ENCODE measurements at places on chromosomes 3 and 15.

GRCh38 chr3:141487521-141488252 is 860 bp downstream of the RASA2 start:
- peak; percentile 68 for DNase-seq

DNA sequence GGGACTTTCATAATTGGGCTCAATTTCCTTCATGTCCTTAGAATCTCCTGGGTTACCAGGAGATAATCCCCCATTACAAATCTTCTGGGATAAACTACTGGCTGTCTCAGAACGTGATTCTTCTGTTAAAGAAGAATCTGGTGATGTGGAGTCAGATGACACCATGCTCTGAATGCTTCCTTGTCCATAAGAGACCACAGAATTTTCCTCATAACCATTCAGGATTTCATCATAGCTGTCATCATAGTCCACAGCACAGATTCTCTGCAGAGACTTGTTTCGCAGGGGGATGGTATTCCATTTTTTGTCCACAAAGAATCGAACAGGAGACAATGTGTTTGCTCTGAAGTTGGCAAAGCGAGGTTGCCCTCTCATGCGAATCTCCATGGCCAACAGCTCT is 109.8 kb upstream of the TSPAN3 start:
- DNase-seq, result no peak

DNA sequence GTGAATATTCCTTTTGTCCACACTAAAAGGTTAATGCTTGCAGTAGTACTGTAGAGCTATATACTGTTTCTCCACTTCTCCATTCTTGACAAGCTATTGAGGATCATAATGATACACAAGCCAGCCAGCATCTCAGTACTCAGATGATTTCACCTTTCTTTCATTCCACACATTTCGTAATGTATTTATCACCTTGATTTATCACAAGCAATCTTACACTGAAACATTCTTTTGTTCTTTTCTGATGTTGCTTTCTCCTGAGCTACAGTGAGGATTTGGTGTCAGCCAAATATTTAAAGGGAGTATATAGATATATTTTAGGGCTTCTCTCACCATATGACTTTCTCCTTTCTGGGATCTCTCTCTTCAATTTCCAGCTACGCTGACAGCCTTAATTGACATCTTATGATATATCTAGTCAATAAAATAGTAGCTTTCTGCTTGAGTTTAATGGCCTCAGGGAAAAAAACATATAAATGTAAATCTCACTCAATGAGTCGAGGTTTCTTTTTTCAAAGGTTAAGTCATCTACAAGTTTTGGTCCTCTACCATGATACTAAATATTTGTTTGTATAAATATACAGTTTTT is 1327.0 kb downstream of the NSUN3 start:
- no peak for DNase-seq

DNA sequence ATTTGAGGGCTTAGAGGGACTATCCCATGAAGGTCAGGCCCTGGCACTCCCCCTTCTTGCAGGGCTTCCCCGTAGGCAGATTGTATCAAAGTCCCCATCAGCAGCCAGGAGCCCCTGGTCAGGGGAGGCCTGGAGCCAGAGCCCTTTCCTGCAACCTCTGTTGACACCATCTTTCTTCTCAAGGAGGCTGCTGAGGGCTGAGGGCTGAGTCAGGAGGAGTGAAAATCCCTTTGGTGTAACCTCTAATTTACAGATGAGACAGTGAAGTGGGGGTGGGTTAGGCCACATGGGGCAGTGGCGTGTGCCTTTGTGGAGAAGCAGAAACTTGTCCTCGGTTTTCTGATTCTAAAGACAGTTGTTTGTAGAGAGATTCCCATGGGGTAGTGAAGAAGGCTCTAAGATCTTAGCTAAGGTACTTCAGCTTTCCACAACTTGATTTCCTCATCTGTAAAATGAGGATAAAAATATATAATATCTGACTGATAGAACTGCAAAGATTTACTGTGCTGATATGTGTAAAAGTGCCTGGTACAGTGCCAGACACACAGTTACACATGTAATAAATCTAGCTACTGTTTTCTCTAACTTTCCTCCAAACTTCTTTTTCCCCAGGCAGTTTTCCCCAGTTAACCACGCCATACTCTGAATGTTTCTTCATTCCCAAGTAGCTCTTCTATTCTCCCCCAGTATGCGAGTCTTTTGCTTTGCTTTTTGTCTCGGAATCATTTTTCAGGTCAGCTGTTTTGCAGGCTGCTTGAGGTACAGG is 249.4 kb upstream of the TPM1 start:
- DNase-seq, result no peak

DNA sequence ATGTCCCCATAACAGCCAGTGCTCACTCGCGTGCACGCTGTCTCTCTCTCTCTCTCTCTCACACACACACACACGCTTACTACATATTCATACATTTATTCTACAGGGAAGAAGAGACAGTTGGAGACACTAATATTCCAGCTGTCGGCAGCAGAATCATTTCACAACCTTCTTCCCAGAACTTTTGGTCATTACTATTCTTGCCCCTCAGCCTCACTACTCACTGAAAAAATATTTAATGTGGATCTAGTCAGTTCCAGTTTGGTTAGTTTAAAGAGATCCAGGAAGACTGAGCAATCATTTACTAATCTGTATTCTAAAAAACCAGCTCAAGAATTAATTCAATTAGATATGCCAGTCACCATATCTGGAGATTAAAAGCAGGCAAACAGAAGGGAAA is 394.9 kb downstream of the PTPRG start:
- DNase-seq, result no peak

GRCh38 chr3:41199866-41200668 is 762 bp downstream of the CTNNB1 start:
- peak; percentile 71 for DNase-seq

- DNase-seq, result no peak
These were observed 28.1 kb downstream of the SMAD3 start for GRCh38 chr15:67093504-67093862.

DNA sequence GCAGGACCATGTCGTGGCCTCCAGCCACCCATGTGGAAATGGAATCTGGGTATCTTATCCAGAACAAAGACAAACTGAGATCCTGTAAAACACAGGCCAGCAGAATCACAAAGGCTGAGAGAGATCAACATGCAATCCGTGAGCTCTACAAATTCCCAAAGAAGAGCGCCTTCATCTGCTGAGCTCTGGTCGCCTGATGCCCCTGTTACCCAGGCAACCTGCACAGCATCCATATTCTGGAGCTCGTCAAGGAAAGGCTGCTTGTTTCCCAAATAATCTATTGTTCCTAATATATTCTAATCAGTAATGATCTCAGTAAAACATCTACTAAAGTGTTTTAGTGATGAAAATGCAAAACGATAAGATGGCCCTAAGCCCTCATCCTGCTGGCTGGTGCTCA is 133.6 kb downstream of the OCA2 start:
- DNase-seq, result no peak

DNA sequence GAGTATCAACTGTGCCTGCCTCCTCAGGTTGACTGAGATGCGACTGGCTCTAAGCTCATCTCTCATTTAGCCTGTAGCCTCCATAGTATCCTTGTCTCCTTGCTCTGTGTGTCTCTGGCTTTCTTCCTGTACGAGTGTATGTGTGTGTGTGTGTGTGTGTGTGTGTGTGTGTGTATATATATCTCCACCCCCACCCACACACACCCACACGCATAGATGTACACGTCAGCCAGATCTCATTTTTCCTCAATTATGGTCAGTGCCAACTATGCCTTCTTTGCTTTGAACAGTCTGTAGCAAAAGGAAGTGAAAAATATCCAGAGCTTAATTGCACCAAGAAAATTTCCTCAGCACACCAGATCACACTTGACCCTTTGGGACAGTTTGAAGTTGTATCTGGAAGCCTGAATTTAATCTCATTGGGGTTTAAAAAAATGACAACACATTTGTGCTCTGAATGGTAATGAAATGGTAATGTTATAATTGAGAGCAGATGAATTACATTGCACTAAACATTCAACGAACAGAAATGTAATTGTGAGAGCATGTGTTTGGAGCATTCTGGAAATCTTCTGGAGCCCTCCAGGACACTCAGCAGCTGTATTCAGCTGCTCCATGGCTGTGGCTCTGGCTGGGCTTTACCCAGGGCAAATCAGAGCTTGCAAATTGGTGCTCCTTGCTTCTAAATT is 63.6 kb downstream of the RYR3 start:
- DNase-seq, result no peak

GRCh38 chr3:118629821-118630220 is 404.8 kb downstream of the IGSF11 start:
- no peak for DNase-seq

- DNase-seq, result no peak
These were observed 449.8 kb downstream of the EPHA6 start for GRCh38 chr3:97264180-97264579.

DNA sequence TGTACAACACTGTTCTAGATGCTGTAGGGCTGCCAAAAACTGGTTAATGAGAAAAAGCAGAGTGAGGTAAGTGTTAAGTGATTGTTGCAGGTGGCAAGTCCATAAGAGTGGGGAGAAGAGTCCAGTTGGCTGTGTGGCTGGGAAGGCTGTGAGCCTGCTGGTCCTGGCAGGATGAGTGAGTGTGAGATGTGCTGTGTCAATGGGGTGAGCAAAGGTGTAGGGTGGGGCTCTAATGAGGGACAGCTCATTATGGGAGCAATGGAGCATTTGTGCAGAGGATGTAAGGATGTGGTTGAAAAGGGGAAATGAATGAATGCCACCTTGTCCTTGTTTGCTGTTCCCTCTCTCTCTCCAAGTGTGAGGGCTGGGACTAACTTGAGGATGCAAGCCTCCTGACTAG is 145.3 kb upstream of the ROPN1 start:
- DNase-seq, result no peak

DNA sequence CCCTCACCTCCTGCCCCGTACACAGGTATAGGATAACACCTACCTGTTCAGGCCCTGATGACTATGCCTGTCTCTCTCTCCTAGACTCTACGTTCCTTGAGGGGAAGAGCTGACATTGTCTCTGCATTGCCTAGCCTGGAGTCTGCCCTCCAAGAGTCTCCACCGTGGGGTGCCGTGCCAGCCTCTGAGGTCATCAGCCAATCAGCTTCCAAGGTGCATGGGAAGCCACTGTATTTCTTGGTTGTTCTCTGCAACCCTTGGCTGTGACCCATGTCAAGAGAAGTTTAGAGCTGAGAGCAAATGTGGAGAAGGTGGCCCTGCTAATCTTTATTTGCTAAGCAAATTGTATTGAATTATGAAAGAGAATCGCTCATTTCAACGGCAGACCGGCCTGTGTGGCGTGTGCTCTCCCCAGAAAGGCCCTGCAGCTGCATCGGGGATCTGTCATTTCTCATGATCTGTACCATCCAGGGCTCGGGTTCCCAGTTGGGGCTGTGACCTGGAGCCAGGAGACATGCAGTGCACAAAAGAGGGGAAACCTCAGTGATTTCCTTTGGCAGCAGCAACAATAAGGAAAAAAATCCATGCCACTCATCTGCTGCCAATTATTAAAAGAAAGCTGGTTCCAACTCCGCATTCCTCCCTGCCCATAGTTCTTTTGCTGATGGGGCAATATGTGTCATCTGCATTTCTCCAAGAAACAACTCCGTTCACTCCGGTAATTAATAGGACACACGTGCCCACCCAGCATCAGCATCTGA is 182.2 kb downstream of the MEGF11 start:
- no peak for DNase-seq

DNA sequence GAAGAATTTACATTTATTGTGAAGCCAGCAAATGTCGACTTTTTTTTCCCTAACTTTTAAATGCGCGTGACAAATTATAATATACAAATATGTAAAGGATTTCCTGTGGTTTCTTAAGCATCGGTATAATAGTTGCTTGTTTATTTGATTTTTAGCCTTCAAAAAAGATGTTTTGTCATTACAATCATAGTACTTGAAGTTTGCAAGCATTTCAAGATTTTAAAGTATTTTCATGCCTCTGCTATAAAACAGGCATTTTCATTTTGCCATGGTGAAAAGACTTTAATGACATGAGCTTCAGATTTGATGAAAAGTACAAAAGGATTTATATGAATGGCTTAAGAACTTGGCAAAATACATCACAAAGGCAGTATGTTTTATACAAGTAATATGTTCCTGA is 9.4 kb upstream of the P2RY12 start:
- DNase-seq, result no peak

- DNase-seq, result no peak
These were observed 283.8 kb downstream of the GABRG3 start for GRCh38 chr15:27254801-27255200.

GRCh38 chr3:140285380-140285779 is 350.4 kb downstream of the CLSTN2 start:
- no peak for DNase-seq

GRCh38 chr15:83398626-83399025 is 48.5 kb upstream of the SH3GL3 start:
- DNase-seq, result no peak

DNA sequence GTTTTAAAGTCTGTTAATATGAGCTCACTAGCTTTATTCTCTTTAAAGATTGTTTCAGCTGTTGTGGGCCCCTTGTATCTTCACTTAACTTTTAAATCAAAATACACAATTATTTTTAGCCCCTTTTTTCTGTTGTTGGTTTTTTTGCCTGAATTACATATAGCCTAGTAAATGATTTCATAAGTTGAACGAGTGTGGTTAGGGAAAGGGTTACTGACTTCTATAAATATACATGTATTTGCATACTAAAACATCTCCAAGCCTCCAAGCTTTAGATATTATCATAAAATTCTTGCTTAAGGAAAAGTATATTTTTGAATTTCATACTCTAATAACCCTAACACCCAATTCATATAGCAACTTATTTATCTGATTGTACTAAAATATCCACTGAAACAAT is 73.2 kb upstream of the ARL6 start:
- no peak for DNase-seq

- DNase-seq, result no peak
These were observed 41.4 kb downstream of the SCAPER start for GRCh38 chr15:76863693-76864092.

DNA sequence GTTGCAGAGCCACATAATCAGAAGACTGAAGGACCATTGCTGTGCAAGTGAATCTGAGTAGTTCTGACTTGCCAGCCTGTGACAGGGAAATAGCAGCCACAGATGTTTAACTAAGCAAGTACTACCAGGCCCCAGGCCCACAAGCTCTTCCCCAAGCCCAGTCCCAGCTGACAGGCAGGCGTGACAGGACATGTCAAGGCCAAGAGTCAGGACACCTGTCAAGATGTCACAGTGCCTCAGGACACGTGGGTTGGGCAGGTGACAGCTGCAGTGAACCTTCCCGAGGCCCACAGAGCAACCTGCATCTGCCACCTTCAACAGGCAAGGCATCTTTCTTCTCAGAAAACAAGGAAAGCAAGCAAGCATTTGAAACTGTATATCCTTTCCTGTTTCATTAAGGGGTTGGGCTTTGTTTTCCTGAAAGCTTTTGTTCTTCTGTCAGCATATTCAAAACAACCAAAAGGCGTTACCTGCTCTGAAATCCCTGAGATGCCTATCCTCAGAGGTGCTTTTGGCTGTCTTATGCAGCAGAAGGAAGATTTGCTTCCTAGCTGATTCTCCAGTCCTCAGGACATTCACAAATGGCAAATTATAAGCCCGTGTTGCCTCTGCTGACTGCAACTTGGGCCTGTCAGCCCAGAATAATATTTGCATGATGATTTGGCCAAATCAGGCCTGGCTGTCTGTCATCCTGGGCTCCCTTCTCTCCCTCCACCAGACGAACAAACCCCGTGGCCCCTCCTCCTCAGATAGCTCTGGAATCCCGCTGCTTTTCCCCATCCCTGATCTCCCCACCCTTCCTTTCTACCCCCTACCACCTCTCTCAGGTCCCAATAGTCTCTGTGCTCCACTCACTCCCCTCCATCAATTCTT is 171.8 kb upstream of the WNT5A start:
- DNase-seq, result no peak

GRCh38 chr15:68152342-68152741 is 52.8 kb downstream of the CALML4 start:
- DNase-seq, result no peak

All from liver (tissue), 10 donors.